ENCODE measurements at places on chromosomes 1 and 21.

DNA sequence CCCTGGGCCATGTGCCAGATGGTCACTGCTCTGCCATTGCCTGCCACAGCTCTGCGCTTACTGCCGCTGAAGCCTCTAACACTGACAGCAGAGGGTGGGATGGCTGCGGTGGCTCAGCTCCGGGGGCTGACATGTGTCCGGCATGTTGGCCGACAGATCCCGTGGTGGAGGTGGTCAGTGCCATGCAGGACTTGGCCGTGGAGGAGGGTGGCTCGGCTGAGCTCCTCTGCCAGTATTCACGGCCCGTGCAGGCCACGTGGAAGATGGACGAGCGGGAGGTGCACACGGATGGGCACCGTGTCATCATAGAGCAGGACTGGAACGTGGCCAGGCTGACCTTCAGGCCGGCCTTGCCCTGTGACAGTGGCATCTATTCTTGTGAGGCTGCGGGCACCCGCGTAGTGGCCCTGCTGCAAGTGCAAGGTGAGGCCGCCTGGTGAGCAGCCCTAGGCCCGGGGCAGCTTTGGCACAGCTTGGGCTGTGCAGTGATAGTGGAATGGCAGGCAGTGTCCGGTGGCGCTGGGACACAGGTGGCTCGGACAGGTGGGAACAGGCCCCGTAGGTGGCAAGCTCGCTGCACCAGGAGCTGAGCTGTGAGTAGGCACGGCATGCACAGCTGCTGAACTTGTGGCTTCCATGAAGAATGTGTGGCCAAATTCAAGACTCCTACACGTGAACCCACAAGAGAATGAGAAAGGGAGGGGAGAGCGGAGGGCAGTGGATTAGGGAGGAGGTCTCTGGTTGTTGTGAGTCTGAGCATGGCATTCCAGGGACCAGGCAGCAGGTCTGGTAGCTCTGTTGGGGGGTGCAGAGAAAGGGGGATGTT, 91.8 kb downstream of the TRIM11 start:
- no peak for DNase-seq

DNA sequence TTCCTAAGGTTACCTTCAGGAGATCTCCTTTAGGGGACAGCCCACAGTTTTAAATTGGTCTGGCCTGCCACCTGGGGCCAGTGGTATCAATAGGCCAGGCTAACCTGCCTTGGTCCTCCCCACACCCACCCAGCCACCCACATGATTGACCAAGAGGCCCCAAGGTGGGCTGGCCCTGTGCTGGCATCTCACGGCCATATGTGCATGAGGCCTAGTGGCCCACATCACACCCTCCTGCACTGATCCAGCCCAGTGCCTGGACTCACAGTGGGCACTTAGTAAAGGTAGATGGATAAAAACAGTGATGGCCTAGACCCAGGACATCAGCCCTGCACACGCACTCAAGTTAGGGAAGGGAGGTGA, 82.0 kb downstream of the DMRTB1 start:
- DNase-seq: no peak

GRCh38 chr1:184950227-184950626, 24.1 kb downstream of the NIBAN1 start:
- DNase-seq: no peak

GRCh38 chr1:18553388-18553787, 72.7 kb downstream of the KLHDC7A start:
- no peak for DNase-seq

DNA sequence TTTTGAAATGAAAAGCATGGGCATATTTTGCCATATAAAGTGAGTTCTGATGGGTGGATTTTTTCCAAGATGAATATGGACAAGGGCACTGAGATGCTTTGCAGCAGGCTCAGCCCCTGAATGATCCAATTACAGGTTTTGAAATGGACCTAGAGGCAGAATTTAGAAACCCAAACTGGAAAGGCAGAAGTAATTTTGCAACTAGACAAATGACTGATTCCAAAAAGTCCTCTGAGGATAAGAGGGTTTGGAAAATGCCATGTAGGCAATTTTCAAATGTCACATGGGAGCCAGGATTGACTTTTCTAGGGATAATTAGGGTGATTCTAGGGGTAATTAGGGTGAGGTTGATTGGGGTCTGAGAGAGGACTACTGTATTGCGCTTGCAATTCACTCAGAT, 148.9 kb upstream of the ZNF648 start:
- no peak for DNase-seq

DNA sequence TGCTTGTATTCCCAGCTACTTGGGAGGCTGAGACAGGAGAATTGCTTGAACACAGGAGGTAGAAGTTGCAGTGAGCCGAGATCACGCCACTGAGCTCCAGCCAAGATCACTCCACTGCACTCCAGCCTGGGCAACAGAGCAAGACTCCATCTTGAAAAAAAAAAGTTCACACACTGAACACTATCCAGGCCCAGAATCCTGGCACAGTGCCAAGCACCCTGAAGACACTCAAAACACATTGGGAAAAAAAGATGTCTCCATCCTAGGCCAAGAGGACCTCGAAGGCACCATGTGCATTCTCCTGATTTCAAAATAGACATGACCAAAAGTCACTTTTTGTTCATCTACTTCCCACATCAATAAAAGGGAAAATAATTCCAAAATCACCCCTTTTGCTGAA, 38.7 kb downstream of the SLC9A1 start:
- DNase-seq: no peak

DNA sequence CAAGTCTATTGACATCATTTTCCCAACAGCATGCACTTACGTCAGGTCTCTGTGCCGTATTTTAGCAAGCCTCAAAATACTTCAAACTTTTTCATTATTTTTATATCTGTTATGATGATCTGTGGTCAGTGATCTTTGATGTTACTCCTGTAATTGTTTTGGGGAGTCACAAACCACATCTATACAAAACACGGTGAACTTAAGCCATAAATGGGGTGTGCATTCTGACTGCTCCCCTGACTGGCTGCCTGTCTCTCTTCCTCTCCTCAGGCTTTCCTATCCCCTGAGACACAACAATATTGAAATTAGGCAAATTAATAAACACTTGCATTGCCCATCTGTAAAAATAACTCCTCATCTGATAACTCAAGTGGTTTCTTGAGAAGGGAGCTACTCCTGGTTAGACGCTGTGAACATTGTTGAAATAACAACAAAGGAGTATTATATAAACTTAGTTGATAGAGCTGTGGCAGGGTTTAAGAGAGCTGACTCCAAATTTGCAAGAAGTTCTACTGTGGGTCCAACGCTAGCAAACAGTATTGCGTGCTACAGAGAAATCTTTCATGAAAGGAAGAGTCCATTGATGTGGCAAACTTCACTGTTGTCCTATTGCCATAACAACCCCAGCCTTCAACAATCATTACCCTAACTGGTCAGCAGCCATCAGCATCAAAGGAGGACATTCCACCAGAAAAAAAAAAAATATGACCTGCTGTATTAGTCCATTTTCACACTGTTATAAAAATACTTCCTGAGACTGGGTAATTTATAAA, 105.8 kb upstream of the DSCAM start:
- no peak for DNase-seq

DNA sequence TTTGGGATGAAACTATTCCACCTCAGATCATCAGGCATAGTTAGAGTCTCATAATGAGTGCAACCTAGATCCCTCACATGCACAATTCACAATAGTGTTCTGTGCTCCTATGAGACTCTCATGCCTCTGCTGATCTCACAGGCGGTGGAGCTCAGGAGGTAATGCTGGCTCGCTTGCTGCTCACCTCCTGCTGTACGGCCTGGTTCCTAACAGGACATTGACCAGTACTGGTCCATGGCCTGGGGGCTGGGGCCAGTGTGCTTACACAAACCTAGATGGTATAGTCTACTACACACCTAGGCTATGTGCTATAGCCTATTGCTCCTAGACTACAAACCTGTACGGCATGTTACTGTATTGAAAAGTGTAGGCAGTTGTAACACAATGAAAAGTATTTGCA, 448.4 kb downstream of the RPS6KC1 start:
- DNase-seq: no peak

GRCh38 chr1:29875557-29876028, 639.3 kb downstream of the PTPRU start:
- no peak for DNase-seq

DNA sequence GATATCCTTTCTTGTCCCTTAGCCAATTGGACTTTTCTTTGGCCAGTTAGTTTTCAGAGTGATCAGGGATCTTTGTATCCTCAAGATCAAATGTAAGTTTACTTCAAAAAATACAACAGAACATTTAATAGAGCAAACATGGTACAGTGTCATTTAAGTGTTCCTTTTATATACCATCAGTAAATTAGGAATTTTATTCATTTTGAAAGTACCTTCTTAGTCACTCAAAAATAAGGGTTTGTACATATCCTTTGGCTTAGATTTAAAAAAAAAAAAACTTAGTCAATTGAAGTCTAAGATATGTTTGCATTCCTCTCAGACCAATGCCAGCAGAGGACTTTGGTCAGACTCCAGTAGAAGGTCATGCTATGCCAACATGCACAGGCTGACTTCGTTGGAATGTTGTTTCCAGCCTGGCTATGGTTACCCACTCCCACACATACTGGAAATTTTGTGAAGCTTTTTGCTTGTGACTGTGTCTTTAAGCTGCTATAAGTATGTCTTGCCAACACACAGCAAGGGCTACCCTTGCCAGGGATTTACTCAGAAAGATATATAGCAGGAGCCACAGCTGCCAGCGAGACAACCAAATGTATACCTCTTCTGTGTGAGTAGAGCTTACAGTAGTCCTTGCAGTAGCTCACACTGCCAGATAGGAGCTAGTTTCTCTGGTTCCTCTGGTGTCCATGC, 81.5 kb upstream of the LRIF1 start:
- no peak for DNase-seq

GRCh38 chr1:205739348-205740160, 10.4 kb downstream of the NUCKS1 start:
- no peak for DNase-seq

DNA sequence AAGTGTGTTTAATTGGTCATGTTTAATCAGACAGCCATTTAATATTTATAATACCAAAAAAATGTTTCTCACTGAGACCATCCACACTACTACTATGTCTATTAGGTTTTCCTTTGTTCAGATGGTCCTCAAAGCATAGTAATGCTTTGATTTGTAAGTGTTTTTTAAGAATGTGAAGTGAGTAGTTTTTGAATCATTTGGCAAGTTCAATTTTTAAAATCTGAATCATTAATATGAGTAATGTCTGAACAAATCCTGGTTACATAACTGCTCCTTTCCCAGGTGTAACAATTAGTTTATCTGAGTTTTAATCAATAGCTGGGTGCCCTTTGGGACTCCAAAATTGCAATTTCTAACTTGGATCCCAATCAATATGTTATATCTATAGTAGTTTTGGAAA, 23.5 kb upstream of the RPL5 start:
- no peak for DNase-seq

DNA sequence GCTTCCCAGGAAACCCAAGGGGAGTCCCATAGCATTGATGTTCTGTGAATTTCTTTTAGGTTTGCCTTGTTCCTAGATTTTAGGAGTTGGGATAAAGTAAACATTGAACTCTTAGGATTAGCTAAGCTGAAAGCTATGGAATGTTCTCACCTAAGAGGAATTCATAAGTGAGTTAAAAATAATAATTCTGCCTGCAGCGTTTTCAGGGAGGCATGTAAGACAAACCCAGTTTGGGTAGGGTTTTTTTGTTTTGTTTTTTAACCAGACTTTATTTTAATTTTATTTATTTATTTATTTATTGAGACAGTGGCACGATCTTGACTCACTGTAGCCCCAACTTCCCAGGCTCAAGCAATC, 28.9 kb upstream of the CD101 start:
- DNase-seq: no peak

DNA sequence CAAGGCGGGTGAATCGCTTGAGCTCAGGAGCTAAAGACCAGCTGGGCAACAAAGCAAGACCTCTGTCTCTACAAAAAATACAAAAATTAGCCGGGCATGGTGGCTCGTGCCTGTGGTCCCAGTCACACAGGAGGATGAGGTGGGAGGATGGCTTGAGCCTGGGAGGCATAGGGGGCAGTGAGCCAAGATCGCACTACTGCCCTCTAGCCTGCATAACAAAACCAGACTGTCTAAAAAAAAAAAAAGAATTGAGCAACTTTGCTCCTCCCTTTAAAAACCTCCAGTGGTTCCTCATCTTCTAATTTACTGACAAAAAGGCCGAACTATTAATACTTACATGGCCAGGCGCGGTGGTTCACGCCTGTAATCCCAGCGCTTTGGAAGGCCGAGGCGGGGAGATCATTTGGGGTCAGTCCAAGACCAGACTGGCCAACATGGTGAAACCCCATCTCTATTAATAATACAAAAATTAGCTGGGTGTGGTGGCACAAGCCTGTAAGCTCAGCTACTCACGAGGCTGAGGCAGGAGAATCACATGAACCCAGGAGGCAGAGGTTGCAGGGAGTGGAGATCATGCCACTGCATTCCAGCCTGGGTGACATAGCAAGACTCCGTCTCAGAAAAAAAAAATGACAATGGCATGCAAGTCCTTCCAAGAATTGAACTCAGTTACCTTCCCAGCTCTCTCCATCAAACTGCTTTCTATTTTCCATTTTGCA, 4.4 kb downstream of the ACBD3 start:
- no peak for DNase-seq

GRCh38 chr1:176950736-176951324, 213.7 kb downstream of the ASTN1 start:
- no peak for DNase-seq

DNA sequence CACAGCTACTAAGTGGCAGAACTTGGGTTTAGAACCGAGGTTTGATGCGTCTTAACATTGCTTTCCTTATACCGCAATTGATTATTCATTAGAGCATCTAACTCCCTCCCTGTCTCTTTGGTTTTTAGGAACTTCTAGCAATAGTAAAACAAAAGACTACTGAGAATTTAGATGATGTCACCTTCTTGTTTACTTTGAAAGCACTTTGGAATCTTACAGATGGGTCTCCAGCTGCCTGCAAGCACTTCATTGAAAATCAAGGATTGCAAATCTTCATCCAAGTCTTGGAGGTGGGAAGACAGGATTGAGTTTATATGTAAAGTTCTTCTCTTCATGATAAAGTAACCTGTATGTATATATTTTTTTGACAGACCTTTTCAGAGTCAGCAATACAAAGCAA, 35.0 kb downstream of the ZYG11A start:
- DNase-seq: no peak

GRCh38 chr1:211935448-211935970, 99.8 kb downstream of the INTS7 start:
- peak; percentile 48 for DNase-seq

DNA sequence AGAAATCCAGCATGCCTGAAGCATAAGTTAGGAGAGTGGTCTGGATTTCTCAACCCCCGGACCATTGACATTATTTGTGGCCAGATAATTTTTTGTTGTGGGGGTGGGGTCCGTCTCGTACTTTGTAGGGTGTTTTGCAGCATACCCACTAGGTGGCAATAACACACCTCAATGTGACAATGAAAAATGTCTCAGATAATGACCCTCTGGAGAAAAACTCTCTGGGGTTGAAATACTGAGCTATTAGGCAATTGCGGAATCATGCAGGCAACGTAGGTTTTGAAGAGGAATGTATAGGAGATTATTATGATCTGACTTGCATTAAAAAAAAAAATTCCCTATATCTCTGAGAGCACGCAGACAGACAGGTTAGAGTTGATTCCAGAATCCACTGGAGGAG, 25.3 kb upstream of the RRP15 start:
- DNase-seq: no peak

All from stimulated activated CD4-positive, alpha-beta T cell treated with anti-CD3 and anti-CD28 coated beads, TNF-alpha, amount 100 ng/mL, for 24 hours (primary cell).